NCI-H2081 treated with DMSO at 0.1 percent for 48 hours (cell line): ENCODE measurements at places on chromosomes 5 and 9.

GRCh38 chr5:175696139-175696854, 38.4 kb downstream of the HRH2 start:
- DNase-seq: no peak

GRCh38 chr9:29691145-29691544, 2117.9 kb upstream of the C9orf72 start:
- DNase-seq: no peak

- no peak for DNase-seq
Measured at GRCh38 chr9:134049236-134049635, 18.6 kb downstream of the BRD3 start.

DNA sequence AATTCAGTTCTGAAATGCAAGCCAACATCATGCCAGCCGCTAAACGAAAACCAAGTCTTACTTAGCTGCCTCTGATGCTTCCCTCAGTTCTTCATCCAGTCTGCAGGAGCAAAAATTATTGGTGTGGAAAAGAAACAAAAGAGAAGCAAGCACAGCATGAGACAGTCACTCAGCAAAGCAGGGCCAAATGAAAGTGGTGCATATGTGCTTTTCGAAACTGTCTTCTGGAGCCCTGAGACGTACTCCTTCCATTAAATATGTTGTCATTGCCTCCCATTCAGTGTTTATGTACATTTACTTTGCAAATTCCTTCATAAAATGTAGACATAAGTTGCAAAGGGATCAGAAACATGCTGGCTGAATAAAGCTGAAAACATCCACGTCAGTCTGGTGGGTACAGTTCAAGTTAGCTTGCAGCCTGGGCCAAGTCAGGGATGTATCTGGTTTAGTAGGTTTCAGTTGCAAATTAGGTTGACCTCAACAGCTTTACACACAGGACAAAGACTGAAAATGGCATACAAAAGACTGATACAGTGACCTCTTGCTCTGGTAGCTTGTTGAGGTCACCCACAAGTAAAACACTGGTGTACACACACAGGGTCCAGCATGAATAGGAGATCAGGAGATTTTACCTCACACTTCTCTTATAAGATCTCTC, 139.7 kb upstream of the PCA3 start:
- no peak for DNase-seq

DNA sequence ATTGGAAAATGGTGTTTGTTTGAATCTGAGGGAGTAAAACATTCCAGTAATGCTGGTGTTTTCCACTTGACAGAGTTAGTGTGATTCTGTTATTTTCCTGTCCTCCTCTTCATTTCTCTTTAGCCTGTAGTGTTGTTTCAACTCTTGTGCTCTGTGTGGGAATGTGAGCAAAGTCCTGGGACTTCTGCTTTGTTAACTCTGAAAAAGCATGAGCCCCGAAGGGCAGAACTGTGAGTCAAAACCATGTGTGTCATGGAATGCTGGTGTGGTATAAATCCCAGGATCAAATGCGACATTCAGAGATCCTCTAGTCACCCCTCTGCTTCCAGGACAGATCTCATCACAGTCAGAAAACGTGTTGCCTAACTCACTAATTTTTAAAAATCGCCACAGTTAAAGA, 8.9 kb downstream of the F2R start:
- no peak for DNase-seq
